ENCODE measurements at places on chromosomes 16 and 17. TPM values are rescaled to one million over a fixed set of nuclear protein-coding genes. Genes with fewer than 3 reads are reported as not detected.
A peak's percentile ranks its signal among the peaks of the same experiment; 100 is the strongest.

- no peaks in the 10 kb centered on the region for H3K36me3 ChIP-seq
- DNase-seq: no peak
- H3K4me3 ChIP-seq: peak overlapping the region; percentile 54
- H3K27ac ChIP-seq: no peak overlapping the region
Measured at GRCh38 chr17:46850688-46851028, 725 bp upstream of the WNT9B start.

GRCh38 chr17:50511058-50511457, 2.8 kb downstream of the MYCBPAP start:
- H3K27me3 ChIP-seq: no peaks in the 10 kb centered on the region
- H3K27ac ChIP-seq: no peak overlapping the region
- DNase-seq: no peak
- no peak overlapping the region for H3K4me3 ChIP-seq

GRCh38 chr17:31309556-31309955, 4.3 kb downstream of the EVI2B start:
- DNase-seq: no peak
- peak overlapping the region; percentile 88 for H3K27ac ChIP-seq
- peaks cover 69% of the 10 kb centered on the region for H3K36me3 ChIP-seq

DNA sequence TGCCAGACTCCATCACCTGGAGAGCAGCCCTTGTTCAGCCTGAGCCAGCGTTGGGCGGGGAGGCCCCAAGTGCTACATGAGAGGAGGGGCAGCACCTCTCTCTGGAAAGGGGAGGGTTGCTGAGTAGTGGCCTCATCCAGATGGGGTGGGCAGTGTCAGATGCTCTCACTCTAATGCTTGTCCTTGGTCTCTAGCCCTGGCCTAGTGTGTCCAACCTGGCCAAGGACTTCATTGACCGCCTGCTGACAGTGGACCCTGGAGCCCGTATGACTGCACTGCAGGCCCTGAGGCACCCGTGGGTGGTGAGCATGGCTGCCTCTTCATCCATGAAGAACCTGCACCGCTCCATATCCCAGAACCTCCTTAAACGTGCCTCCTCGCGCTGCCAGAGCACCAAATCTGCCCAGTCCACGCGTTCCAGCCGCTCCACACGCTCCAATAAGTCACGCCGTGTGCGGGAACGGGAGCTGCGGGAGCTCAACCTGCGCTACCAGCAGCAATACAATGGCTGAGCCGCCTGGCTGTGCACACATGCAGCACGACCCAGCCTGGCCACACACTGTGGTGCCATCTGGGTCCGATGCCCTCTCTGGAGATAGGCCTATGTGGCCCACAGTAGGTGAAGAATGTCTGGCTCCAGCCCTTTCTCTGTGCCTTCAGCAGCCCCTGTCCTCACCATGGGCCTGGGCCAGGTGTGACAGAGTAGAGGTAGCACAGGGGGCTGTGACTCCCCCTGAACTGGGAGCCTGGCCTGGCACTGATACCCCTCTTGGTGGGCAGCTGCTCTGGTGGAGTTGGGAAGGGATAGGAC, 4.3 kb downstream of the CTRL start:
- no peak overlapping the region for H3K27ac ChIP-seq
- DNase-seq: no peak
- H3K4me1 ChIP-seq: peaks cover 35% of the 10 kb centered on the region

DNA sequence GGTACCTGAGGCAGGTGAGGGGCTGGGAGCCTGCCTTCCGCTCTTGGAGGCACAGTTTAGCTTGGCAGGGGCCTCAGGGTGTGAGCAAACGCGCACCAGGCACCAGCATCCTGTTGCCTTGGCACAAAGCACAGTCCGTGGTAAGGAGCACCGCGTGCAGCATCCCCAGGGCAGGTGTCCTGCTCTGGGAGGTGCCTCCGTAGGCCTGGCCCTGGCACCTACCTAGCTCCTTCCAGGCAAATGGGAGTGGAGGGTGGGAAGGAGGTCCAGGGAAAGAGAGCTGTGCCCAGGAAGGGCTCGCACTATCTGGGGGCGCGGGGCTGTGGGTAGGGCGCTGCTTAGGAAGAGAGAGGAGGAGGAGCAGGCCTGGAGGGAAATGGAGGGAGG, 3.1 kb upstream of the GSE1 start:
- no peak for DNase-seq
- H3K4me1 ChIP-seq: peaks cover 62% of the 10 kb centered on the region
- H3K36me3 ChIP-seq: peaks cover 7% of the 10 kb centered on the region
- H3K4me3 ChIP-seq: peak overlapping the region; percentile 81
- no peaks in the 10 kb centered on the region for H3K27me3 ChIP-seq

DNA sequence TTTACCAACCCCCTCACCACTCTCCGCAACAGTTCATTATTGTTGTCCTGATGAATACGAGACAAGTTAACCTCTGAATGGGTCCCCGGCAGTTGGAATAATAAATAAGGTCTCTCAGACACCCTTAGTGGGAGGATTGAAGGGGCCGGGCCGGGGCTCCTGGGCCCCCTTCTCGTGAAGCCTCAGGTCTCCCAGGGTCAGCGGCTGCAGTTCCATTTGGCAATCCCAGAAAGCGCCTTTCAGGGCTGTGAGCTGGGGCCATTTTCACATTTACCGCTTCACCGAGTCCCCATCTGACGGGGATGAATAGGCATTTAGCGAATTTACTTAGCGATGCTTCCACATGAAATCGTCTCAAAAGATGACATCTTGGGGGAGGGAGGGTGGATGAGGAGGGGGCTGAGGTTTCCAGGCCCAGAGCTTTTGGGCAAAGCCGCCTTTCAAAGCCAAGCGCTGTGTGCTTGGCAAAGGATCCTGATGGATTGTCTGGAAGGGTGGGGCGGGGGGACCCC, 309.8 kb downstream of the XYLT1 start:
- H3K36me3 ChIP-seq: peaks cover 12% of the 10 kb centered on the region
- no peak for DNase-seq
- H3K27ac ChIP-seq: no peak overlapping the region
- no peaks in the 10 kb centered on the region for H3K27me3 ChIP-seq
- peaks cover 31% of the 10 kb centered on the region for H3K4me1 ChIP-seq
- H3K4me3 ChIP-seq: no peak overlapping the region

- H3K27me3 ChIP-seq: no peaks in the 10 kb centered on the region
- H3K27ac ChIP-seq: no peak overlapping the region
- DNase-seq: no peak
- no peaks in the 10 kb centered on the region for H3K4me1 ChIP-seq
- H3K4me3 ChIP-seq: no peak overlapping the region
Measured at GRCh38 chr17:4959261-4959965, 8.2 kb downstream of the SPAG7 start.

DNA sequence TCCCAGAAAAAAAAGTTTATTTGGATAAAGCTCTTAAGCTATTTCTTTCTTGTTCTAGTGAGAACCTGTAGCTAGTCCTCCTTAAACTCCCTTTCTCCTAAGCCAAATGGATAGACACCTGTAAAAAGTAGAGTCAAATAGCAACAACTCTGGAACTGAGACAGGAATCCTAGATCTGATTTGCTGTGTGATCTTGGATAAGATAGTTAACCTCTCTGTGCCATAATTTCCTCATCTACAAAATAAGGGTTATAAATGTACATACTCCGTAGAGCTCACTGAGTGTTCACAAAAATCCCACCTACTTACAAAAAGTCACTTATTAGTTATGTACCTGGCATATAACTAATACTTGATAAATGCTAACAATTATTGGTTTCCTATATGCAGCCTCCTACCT, 270.3 kb downstream of the ABCC12 start:
- peaks cover 21% of the 10 kb centered on the region for H3K27me3 ChIP-seq
- DNase-seq: no peak
- no peak overlapping the region for H3K27ac ChIP-seq

DNA sequence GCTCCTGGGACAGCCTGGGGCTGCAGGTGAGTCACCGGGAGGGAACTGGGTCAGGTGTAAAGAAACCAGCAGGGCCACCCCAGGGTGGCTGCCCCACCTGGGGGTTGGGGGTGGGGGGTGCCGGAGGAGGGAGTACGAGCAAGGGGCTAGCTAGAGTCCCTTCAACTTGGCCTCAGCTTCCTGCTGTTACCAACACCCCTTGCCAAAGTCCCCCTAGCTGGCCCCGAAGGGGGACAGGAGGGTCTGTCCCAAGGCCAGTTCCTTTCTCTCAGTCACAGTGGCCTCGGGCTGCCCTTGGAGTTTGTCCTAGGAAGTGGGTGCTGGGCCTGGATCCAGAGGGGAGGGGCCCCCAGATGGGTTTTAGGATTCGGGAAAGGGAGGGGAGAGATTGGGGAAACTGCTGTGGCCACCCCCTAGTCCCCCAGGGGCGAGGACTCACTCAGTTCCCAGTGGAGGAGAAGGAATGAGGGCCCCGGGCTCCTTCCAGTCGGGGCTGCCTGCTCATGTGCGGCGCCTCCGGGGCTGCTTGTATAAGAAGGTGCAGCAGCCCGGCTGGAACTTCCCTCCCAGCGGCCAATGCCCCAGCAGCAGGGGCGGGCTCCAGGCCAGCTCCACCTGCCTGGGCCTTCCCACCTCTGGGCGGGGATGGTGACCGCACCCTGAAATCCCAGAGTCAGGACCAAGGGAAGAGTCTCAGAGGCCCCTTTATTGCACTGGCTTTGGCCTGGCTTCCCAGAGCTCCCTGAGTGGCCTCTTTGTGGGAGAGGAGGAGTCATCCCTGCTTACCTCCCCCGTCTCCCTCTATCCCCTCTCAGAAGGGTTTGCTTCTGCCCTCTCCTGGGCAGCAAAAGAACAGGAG, 7.3 kb downstream of the ARHGAP27 start:
- no peak overlapping the region for H3K4me3 ChIP-seq
- H3K36me3 ChIP-seq: no peaks in the 10 kb centered on the region
- H3K27ac ChIP-seq: no peak overlapping the region
- no peak for DNase-seq
- H3K4me1 ChIP-seq: peaks cover 20% of the 10 kb centered on the region

BAIAP2 gene
- 6.8 TPM for total RNA-seq

SEC14L5 gene
- total RNA-seq: not detected

Data from activated B cell treated with CpG ODN at 0.5 μM for 24 hours (primary cell).